ENCODE measurements at places on chromosomes 11 and 22.

GRCh38 chr11:27452147-27452546, 20.4 kb downstream of the LGR4 start:
- DNase-seq = no peak

DNA sequence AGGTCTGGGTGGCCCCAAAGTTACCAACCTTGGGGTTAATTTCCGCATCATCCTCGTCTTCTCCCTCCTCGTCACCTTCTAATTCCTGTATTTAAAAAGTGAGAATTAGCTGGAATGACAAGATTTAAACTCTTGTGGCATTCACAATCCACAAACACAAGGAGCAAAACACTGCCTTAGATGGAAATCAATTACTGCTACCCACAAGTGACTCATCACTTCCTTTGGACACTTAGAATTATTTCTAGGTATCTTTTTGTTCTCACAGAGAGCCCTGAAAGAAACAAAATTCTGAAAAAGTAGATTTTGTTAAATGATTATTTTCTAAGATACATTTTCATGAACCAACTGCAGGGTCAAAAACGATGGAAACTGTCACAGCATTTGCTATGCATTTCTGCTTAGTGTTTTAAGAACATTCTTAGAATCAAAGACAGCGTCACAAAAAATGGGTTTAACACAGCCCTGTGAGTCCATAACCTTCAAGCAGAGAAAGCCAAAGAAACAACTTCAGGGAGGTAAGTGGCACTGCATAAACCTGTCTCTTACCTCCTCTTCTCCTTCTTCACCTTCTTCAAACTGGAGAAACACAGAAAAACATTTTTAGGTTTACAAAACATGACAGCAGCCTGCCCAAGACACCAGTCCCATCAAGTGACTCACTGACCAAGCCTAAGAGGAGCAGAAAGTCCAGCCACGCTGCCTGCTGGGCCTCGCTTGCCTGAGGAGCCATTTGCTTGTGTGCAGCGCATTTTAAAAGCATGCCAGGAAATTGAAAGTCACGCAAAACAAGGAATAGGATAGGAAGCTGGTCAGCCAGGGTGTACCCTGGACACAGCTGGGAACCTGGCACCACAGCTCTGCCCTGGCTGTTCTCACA, 22.3 kb upstream of the PHLDA2 start:
- DNase-seq = no peak

DNA sequence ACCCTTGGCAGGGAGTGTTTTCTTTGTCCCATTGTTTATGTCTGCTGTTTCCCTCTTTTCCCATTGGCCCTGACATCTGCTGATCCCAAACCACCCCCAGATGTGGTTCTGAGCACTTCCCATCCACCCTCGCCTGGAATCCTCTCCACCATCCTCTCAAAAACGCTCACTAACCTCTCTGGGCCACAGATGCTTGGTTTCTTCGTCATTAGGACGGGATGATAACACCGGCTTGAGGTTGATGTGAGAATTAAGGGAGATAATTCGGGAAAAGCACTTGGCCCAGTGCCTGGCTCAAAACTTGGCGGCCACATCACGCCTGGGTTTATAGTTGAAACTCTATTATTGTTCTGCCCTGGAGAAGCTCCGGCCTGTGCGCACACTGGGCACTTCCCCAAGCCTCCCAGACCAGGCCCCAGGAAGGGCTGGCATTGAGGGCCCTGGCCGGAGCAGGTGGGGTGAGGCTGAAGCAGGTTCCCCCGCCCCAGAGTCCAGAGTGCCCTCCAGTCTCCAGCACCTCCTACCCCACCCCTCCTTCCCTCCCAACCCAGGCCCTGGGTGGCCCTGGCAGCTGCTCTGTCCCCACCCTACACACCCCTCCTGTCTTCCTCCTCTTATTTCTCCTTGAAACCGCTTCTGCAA, 63.7 kb downstream of the CYTH4 start:
- no peak for DNase-seq

DNA sequence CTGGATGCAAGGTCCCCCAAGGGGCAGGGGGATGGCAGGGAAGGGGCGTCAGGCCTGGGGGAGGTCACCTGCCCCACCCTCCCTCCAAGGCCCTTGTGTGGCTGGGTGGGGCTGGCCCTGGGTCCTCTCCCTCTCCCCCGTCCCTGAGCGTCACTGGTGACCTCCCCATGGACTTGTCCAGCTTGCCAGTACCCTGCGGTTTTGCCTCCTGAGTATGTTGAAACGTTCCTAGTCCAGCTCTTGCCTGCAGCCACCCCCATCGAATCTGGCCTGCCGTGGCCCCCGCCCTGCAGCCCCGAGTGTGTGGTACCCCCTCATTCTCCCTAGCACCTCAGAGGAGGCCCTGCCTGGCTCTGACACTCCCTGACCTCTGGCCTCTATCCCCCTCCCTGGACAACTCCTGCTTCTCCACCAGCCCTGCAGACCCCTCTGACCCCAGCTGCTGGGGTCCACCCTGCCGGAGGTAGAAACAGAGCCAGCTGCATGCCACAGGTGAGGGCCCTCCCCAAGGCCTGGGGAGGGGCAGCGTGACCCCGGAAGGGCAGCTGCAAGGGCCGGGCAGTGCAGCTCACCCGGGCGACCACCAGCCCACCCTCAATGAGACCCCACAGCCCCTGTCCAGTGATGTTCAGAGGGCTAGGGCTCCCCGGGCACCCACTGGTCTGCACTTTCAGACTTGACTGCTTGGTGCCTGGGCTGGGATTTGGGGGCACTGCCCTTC, 4.1 kb upstream of the MUC6 start:
- DNase-seq = no peak

DNA sequence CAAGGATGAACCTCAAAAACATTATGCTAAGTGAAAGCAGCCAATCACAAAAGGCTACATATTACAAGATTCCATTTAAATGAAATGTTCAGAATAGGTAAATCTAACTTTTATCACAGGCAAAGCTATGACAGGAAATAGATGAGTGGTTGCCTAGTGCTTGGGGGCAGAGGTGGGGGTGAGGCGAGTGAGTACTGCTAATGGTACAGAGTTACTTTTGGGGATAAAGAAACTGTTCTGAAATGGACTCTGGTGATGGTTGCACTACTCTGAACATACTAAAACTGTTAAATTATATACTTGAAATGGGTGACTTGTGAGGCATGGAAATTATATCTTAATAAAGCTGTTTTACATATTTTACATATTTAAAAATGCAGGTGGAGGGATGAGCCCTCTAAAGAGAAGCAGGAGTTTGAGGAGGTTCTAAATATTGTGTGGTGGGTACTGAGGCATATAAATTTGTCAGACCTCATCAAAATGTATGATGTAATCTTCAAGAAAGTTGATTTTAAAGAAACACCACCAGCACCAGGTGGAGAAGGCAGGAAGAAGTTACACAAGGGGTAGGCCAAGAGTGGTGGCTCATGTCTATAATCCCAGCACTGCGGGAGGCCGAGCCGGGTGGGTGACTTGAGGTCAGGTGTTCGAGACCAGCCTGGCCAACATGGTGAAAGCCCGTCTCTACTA, 3.6 kb downstream of the SLC43A1 start:
- DNase-seq = no peak

- no peak for DNase-seq
Observed at GRCh38 chr11:108983636-108984420, 319.0 kb downstream of the DDX10 start.
